ENCODE measurements at places on chromosomes 7 and 10. TPM values are rescaled to one million over a fixed set of nuclear protein-coding genes. Genes with fewer than 3 reads are reported as not detected.

CYP2E1 gene
- 4.0 TPM for polyA plus RNA-seq

FRA10AC1 gene
- polyA plus RNA-seq: 15.7 TPM

SMKR1 gene
- 3.4 TPM for polyA plus RNA-seq

LIPN gene
- polyA plus RNA-seq: not detected

OTUD1 gene
- 6.0 TPM for polyA plus RNA-seq

MBL2 gene
- not detected for polyA plus RNA-seq

CUEDC2 gene
- 194 TPM for polyA plus RNA-seq

EEF1AKMT2 gene
- polyA plus RNA-seq: 47.4 TPM

TAS2R60 gene
- polyA plus RNA-seq: not detected

AKR1B15 gene
- not detected for polyA plus RNA-seq

IDE gene
- polyA plus RNA-seq: 11.5 TPM

URGCP gene
- 49.6 TPM for polyA plus RNA-seq

PLXDC2 gene
- 3.4 TPM for polyA plus RNA-seq

LRIT1 gene
- not detected for polyA plus RNA-seq

C10orf143 gene
- polyA plus RNA-seq: 0.44 TPM

CYP3A7 gene
- not detected for polyA plus RNA-seq

PON3 gene
- polyA plus RNA-seq: not detected

IFIT1B gene
- not detected for polyA plus RNA-seq

CDK5 gene
- 82.2 TPM for polyA plus RNA-seq

LIMK1 gene
- polyA plus RNA-seq: 23.5 TPM

PRSS37 gene
- polyA plus RNA-seq: not detected

KCNMA1 gene
- 62.4 TPM for polyA plus RNA-seq

ZNF239 gene
- polyA plus RNA-seq: 8.2 TPM

DRGX gene
- polyA plus RNA-seq: not detected

PVRIG gene
- not detected for polyA plus RNA-seq

CPED1 gene
- polyA plus RNA-seq: not detected

PTPRN2 gene
- polyA plus RNA-seq: 45.5 TPM

ADAMTS14 gene
- polyA plus RNA-seq: not detected

SPDYE6 gene
- polyA plus RNA-seq: not detected

GIMAP1 gene
- not detected for polyA plus RNA-seq

RNF32 gene
- 2.6 TPM for polyA plus RNA-seq

All from neural cell (in vitro differentiated cells).